ENCODE measurements at places on chromosomes 3 and 15. TPM values are rescaled to one million over a fixed set of nuclear protein-coding genes. Genes with fewer than 3 reads are reported as not detected.

SERPINI2 gene
- total RNA-seq: not detected

DNA sequence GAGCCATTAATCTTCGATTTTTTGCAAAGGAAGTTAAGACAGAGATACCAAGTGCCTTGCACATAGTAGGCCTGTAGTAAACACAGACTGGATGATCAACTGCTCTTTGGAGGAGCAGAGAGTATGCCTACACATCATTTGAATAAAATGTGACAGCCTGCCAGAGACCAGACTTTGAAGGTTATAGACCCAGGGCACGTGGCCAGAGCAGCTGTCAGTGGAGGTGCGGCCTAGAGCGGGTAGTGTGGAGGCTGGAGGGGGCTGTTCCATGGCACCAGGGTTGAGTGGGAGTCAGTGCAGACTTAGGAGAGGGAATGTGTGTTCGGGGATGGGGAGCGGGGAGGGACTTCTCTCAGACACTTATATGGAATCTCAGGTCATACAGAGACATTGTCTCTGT is 80.8 kb downstream of the SMAD3 start:
- DNase-seq: no peak

PAK6 gene
- total RNA-seq: 0.31 TPM

PLA2G4D gene
- total RNA-seq: not detected

Measured in endothelial cell (in vitro differentiated cells).